Liver (tissue), 10 donors: ENCODE measurements at places on chromosomes 7 and 10. TPM values are rescaled to one million over a fixed set of nuclear protein-coding genes. Genes with fewer than 3 reads are reported as not detected.

GRCh38 chr7:122984021-122984420 is 11.5 kb downstream of the TAS2R16 start:
- no peaks in the 10 kb centered on the region for H3K4me1 ChIP-seq
- H3K27ac ChIP-seq = no peak overlapping the region
- no peak overlapping the region for H3K4me3 ChIP-seq

- no peaks in the 10 kb centered on the region for H3K27me3 ChIP-seq
- peaks cover 25% of the 10 kb centered on the region for H3K36me3 ChIP-seq
- H3K4me3 ChIP-seq = no peak overlapping the region
- DNase-seq = no peak
- no peak overlapping the region for H3K27ac ChIP-seq
These were observed 23.8 kb downstream of the PEX1 start for GRCh38 chr7:92504563-92504962.

CYP2E1 gene
- 2,431 TPM for total RNA-seq

GRCh38 chr7:136336932-136337331 is 359.8 kb upstream of the MTPN start:
- no peak for DNase-seq
- H3K36me3 ChIP-seq = no peaks in the 10 kb centered on the region
- H3K4me3 ChIP-seq = no peak overlapping the region
- no peaks in the 10 kb centered on the region for H3K27me3 ChIP-seq
- no peak overlapping the region for H3K27ac ChIP-seq
- H3K4me1 ChIP-seq = no peaks in the 10 kb centered on the region

DNA sequence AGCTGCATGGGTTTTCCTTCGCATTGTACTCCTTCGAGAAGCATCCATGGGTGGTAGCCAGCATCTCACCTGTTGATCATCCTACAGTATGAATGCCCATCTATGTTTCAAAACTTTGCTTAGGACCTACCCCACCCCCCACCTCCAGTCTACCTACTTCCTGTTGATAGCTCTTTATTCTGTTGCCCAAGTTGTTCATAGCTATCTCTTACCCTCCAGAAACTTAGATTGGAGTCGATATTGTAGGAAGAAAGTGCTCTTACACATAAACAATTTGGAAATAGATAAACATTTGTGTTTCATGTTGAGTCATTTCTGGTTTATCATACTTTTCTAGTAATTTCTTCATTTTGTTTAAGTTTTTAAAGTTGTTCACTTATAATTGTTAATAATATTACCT is 90.1 kb downstream of the FAS start:
- DNase-seq = no peak
- no peaks in the 10 kb centered on the region for H3K27me3 ChIP-seq
- H3K27ac ChIP-seq = no peak overlapping the region
- no peak overlapping the region for H3K4me3 ChIP-seq
- no peaks in the 10 kb centered on the region for H3K36me3 ChIP-seq

- DNase-seq = no peak
- H3K36me3 ChIP-seq = no peaks in the 10 kb centered on the region
- H3K27ac ChIP-seq = no peak overlapping the region
- no peaks in the 10 kb centered on the region for H3K4me1 ChIP-seq
- no peak overlapping the region for H3K4me3 ChIP-seq
- peaks cover 2% of the 10 kb centered on the region for H3K27me3 ChIP-seq
These were observed 1.0 kb upstream of the LRRTM3 start for GRCh38 chr10:66924674-66925345.
